Esophagus muscularis mucosa (tissue), 4 donors: ENCODE measurements at places on chromosomes 4 and X. TPM values are rescaled to one million over a fixed set of nuclear protein-coding genes. Genes with fewer than 3 reads are reported as not detected.

The ADAMTS3 gene
- total RNA-seq: 1.1 TPM

The TSPAN6 gene
- total RNA-seq: 8.3 TPM

The MAP9 gene
- 9.4 TPM for total RNA-seq

The PAGE2B gene
- total RNA-seq: not detected

DNA sequence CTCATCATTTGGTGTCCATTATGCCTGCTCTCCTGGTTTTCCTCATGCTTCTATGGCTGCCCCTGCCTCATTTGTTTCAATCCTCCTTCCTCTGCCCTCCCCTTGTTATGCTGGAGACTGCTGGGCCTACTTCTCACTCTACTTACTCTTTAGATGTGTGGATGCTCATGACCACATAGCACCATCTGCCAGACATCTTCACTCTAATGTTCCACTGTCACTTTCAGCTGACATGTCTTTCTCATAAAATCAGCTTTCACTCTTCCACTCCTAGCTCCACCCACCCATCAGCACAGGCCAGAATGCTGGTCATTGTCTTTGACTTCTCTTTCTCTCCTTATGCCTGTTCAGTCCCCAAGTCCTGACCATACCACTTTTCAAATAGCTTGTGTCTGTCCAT, 86.8 kb downstream of the REPS2 start:
- no peak for DNase-seq

DNA sequence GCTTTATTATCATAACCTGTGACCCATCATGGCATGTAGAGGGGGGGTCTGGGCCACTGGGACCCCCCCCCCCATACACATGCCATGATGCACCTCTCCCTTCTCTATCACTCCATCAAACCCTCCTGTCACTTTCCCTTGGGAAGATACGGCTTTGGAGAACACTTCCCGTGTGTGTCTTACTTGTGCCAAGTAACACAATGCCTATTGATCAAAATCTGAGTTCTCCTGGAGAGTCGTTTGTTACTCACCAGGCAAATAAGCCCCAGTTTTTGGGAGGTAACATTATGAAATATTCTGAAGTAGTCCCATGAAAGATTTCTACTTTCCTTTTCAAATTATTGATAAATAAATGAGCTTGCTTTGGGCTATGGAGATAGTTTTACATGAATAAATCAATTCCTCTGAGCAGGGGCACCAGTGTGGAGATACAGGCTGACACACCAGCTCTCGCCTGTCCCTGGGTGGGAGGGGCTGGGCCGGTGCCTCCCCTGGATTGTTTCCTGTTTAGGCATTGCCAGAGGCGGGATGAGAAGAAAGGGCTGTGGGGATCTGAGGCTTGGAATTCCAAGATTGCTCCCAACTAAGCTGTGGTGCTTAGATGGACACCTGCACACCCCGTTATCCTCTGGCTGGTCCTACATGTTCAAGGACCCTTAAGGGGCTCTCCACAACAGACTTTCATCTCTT, 63.2 kb upstream of the WWC2 start:
- peak; percentile 70 for DNase-seq

DNA sequence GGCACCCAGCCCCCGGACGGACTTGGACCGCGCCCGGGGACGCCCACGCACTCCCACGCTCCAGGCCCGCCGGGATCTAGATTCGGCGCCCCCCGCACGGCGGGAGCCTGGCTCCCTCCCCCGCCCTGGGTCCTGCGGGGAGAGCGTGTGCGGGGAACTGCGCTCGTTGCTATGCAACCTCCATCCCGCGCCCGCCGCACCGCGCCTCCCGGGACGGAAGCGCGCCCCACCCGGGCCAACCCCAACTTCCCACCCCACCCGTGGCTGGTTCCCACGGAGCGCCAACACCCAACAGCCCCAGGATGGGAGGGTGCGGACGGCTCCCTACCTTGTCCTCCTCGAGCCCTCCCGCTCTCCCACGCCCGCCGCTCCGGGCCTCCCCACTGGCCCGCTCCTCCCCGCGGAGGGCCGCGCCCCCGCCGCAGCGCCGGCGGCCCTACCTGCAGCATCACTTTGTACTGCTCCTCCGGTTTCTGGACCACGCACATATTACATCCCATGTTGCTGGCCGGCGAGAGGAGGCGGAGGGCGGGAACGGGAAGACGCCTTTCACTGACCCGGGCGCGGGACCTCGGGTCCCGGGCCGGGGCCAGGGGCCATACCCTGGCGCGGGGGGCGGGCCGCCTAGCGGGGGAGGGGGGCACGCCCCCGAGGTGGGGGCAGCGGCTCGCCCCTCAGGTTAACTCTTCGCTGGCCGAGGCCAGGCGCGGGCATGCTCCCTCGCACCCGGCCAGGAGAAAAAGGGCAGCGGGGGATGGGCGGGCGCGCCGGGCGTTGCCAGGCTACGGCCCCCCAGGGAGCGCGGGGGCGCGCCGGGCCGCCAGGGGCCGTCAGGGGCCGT, at the start of gene PDZD4:
PDZD4 (minus strand) TSS at position 746 of the 841 bp plus-strand sequence; CDS start at position 500, 246 bp downstream.
- no peak for DNase-seq

- no peak for DNase-seq
Observed at GRCh38 chr4:109319684-109320083, 17.2 kb upstream of the COL25A1 start.

GRCh38 chrX:94932278-94932965, 1258.4 kb downstream of the FAM133A start:
- no peak for DNase-seq

DNA sequence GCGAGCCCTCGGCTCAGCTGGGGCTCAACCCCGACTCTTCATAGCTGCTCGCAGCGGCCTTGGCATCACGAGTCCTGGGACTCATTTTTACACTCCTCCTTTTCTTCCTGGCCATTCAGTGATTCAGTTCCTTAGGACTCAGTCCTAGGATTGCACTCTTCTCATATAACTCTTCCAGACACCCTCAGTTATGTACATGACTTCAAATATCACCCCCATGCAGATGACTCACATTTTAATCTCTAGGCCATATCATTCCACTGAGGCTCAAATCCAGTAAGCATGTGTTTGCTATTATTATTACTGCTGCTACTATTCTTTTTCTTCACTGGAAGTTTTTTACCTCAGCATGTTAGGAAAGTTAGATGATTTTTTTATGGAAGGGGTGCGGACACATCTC, 14.4 kb downstream of the ITGB1BP2 start:
- no peak for DNase-seq

DNA sequence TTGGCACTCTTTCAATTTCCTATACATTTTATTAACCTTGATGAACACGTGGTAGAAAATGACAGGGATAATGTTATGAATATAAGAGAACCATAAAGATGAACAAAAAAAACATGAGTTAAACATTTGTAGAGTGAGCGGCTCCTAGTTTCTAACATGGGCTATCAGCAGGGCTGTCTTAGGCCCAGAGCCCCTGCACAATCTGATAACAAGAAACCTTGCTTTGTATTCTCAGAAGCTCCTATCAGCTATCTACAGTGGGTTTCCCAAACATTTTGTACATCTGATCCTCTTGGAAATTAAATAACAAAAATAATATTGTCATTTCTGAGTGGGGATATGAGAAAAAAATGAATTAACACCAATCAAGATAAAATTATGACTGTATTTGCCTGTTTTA, 10.6 kb upstream of the RBPJ start:
- no peak for DNase-seq

- no peak for DNase-seq
Observed at GRCh38 chrX:112012360-112012759, 70.2 kb downstream of the TRPC5 start.
